ENCODE measurements at places on chromosomes 7 and 10.

- no peak for DNase-seq
Observed at GRCh38 chr7:35035511-35035961, 1.7 kb downstream of the DPY19L1 start.

- DNase-seq = no peak
Observed at GRCh38 chr7:85023066-85023712, 163.7 kb downstream of the SEMA3D start.

DNA sequence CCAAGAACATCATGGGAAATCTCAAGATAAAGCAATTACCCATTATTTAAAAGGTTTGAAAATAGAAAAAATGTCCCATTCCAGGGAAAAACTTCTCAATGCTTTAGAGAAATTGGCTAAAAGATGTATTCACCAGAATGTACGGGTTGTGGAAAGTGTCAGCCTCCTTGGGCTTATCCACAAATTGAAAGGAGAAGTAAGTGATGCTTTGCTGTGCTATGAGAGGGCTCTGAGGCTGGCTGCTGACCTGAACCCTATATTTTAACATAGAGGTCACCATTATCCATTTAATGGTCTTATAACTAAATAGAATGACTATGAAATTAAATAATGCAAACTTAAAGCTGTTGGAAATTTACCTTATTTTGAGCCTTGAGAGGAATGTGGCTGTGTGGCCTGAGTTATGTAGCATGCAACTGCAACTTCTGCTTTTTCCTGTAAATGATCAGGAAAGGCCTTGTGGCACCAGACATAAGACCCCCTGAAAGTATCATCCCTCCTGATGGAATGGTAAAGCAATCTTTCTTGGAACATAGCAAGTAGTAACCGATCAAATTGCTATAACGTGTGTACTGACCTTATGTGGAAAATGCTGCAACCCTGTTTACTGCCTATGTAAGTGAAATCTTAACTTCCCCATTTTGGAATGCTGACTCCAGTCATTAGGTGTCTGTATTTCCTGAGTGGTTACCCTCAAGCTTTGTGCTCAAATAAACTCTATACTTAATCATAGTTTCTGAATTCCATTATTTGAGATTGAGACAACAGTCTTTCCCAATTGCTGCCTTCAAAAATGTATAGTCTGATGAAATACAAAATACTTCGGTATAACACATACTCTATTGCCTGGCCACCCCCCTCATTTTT is 6.9 kb downstream of the IFIT1B start:
- no peak for DNase-seq

DNA sequence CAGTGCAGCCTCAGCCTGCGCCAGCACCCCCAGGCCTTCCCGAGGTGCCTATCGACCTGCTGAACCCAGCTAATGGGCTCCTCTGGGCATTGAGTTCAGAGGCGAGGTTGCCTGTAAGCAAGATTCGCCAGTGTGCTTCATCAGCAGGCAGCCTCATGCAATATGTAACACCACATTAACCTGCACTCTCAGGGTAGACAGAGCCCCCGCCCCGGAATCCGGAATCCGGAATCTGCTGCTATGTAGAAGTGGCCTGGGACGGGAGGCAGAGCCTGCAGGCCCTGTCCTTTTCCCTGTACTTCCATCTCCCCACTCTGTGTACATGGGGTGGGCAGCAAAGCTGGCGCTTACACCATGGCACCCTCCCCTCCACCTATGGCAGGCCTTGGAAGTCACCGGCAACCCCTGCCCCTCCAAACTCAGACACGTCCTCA is 83.9 kb upstream of the RET start:
- no peak for DNase-seq

DNA sequence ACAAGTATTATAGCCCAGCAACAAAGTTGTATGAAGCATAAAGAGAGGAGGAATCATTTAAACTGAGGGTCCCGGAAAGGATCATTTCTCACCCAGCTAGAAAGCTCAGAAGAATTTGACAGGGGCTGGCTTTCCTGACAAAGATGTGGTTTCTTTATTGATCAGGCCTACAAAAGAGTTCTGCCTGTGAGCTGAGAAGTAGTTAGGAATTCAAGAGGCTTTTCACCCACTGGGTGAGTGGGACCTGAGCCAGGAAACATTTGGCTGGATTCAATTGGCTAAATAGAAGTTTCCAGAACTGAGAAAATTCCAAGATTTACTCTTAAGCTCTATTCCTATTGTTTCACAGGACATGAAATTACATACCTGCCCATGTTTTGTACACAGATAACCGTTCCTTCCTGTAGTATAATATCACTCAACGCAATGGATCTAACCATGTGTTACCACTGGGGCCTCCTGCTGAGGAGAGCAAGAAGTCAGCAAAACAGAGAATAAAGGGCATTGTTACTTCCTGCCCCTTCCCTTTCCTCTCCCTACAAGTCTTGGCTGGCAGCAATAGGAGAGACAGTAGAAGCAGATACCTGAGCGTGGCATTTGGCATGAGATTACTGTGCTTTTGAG is 53.9 kb upstream of the PAPSS2 start:
- no peak for DNase-seq

GRCh38 chr7:14637968-14638367 is 264.6 kb downstream of the DGKB start:
- DNase-seq = no peak

DNA sequence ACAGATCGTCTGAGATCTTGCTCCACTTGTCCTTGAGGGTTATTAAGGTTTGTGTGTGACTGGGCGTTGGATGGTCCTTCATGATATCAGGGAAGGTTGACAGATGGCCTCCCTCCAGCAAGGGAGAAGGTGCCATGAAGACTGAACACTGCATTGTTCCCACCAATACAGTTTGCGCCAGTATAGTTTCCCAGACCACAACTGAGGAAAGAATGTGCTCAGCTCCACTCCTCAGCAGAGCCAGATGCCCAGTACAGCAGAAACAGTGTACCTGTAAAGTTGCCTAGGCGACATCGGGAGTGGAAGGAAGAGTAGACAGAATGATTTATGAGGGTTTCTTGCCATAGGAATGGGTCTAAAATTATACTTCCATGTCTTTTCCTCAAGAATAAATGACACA is 137.5 kb downstream of the ST7 start:
- no peak for DNase-seq

- no peak for DNase-seq
Observed at GRCh38 chr10:12549297-12549696, 199.9 kb downstream of the CAMK1D start.

GRCh38 chr7:30176463-30177109 is 41.8 kb downstream of the MTURN start:
- DNase-seq = no peak

DNA sequence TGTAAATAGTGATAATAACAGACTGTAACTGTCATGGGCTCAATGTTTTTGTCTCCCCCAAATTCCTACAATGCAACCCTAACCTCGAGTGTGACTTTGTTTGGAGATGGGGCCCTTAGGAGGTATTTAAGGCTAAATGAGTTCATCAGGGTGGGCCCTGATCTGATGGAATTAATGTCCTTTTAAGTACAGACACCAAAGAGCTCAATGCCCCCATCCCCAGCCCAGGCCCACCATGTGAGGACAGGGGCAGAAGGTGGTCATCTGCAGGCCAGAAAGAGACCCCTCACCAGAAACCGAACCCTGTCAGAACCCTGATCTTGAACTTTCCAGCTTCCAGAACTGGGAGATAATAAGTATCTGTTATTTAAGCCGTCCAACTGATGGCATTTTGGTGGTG is 83.2 kb downstream of the PIP4K2A start:
- DNase-seq = no peak

GRCh38 chr7:64863969-64864368 is 39.1 kb upstream of the ZNF273 start:
- no peak for DNase-seq

GRCh38 chr7:94873239-94873638 is 34.2 kb upstream of the PPP1R9A start:
- no peak for DNase-seq

DNA sequence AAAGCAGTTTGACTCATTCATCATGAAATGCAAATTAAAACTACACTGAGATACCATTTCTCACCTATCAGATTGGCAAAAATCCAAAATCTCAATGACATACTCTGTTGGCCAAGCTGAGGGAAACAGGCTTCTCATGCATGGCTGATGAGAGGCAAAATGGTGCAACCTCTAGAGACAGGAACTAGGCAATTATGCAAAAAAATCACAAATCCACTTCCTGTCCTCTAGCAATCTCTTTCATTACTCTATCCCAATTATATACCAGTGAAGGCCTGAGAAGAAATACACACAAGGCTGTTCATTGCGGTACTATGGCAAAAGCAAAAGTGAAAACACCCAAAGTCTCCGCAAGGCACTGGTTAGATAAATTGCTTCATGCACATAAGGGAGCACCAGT is 25.9 kb upstream of the PTPRN2 start:
- DNase-seq = no peak

GRCh38 chr7:111770116-111770515 is 207.8 kb upstream of the IMMP2L start:
- DNase-seq = no peak

DNA sequence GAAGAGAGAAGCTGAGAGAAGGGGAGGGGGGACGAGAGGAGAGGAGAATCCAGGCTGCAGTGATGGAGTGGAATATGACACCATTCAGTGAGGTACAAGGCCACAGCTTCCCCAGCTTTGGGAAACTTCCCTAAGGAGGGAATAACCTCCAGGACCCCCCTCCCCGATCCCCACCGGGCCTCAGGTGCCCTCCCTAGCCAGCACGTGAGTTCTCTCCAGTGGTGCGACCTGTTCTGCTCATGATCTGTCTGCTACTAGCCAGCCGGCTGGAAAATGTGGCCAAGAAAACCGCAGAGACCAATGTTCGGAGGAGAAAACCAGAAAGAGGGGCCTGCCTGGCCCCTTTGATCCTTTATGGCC is 39.9 kb upstream of the AGK start:
- DNase-seq = no peak

DNA sequence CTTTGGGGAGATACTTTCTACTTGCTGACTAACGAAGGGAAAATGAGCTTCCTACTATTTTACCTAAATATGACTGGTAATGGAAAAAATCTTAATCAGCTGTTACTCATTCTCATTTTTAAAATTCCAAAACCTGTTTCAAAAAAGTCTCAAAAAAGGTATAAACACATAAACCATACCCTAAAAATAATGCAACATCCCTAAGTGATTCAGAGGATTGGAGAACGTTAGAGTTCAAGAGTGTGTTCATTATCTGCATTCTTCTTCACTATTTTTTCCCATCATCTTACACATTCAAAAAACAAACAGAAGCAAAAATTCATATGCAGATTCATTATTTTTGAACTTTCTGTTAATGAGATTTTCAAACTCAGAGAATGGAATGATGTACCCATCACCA is 150.4 kb upstream of the GNAI1 start:
- DNase-seq = no peak

- DNase-seq = no peak
Observed at GRCh38 chr7:90413185-90413528, 9.9 kb downstream of the CLDN12 start.

Measured in esophagus squamous epithelium (tissue), 5 donors.